ENCODE measurements at places on chromosomes 2 and 18. TPM values are rescaled to one million over a fixed set of nuclear protein-coding genes. Genes with fewer than 3 reads are reported as not detected.
A peak's percentile ranks its signal among the peaks of the same experiment; 100 is the strongest.

The DSG4 gene
- not detected for polyA plus RNA-seq

- DNase-seq = no peak
These were observed 891.1 kb downstream of the CPS1 start for GRCh38 chr2:211447548-211447947.

DNA sequence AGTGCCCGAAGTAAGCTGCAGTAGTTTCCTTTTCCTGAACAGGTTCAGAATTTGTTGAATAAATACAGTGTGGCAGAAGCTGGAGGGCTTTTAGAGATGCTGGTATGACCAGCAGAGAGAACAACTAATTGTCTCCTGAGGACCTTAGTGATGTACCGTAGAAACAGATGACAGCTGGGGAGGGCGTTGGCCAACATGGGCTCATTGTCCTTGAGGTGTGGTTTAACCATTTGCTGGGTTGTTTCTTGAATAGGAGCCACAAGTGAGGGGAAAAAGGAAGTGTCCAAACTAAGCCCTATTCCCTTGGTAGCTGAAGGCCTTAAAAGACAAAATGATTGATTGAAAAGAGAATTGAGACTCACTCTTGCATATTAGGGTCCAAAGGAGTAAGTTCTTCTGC lies 11.7 kb upstream of the FAM228A start:
- no peak for DNase-seq

DNA sequence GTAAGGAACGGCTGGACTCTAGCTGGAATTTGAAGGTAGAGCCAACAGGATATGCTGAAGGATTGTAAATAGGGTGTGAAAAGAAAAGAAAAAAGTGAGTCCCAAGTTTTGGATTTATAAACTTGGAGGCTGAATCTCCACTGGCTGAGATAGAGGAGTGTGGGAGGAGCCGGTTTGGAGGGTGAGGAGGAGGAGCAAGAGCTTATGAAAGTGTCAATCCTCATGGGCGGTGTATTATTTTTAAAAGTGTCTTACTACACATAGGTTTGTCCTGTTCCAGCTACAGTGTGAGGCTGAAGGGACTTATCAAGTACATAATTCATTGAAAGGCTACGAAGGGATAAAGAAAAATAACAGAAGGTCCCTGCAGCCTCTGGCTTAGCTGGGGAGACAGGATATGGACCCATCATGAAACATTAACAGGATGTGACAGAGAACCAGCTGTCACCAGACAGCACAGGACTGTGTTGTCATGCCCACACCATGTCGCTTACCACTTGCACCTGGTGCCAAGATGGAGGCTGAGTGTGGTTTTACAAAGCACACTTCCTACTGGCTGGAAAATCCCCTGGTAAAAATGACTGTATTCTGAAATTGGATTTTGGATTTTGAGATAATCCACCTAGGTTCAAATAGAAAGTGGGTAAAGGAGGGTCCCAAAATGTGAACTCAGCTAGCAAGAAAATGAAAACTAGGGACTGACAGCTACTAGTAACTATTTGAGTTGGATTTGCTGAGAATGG lies 2.5 kb upstream of the MREG start:
- peak; percentile 45 for DNase-seq

GRCh38 chr2:237199577-237199976 lies 113.9 kb downstream of the COPS8 start:
- DNase-seq = no peak

DNA sequence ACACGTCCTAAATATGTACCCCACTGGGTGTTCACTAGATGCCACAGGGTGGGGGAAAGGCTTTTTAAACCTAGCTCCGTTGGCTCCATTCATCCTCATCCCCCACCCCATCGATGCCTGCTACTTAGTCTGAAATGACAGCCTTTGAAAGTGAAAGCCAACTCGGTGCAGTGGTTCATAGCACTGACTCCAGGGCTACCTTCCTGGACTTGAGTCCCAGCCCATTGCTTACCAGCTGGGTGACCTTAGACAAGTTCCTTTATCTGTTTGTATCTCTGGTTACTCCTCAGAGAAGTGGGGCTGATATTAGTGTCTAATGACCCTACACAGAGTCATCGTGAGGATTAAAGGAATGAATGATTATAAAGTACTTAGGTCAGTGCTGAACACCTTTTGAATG lies 24.4 kb downstream of the EHD3 start:
- DNase-seq = no peak

DNA sequence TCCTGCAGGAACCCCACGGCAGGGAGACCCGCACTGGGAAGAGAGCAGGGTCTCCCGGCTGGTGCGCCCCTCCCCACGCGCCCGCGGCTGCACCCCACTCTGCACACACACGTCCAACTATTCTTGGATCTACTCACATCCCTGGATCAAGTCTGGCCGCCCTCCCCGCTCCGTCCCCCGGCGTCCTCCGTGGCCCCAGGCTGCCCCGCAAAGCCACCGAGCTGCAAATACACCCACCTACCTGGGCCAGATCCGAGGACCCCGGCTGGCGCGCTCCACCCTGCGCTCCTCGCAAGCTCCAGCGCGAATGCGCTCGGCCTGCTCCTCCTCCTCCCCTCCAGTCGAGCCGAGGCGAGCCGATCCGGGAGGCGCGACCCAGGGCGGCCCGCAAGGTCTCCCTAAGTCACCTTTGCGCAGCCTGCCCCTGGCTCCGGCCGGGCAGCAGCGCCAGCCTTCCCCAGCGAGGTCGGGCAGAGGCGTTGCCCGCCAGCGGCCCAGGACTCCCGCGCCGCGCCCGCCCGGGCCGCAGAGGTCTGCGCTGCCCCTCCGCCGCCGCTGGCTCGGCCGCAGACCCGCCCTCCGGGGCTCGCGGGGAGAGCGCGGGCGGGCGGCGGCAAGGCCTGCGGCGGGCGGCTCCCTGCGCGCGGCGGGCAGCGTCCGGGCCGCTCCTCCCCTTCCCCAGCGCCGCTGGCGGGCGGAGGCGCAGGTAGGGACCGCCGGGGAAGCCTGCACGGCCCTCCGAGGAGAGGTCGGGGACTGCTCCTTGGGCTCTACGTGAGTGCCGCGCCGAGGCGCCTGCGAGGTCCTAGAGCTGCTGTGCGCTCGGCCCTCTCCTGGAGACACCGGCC lies 126.0 kb downstream of the OSBPL1A start:
- peak; percentile 90 for DNase-seq
